Mesangial cell (primary cell): ENCODE measurements at places on chromosomes 1 and 21. TPM values are rescaled to one million over a fixed set of nuclear protein-coding genes. Genes with fewer than 3 reads are reported as not detected.

FCER1G gene
- 1.3 TPM in 1 of 2 replicates, not detected in the other for total RNA-seq

ARHGAP30 gene
- not detected in 2 replicates for total RNA-seq

OR2T29 gene
- total RNA-seq: not detected in 2 replicates

CHIA gene
- not detected in 2 replicates for total RNA-seq

ERICH3 gene
- total RNA-seq: not detected in 2 replicates

ECM1 gene
- total RNA-seq: 9.1 and 20.5 TPM in 2 replicates

PDIK1L gene
- 2.0 and 2.9 TPM in 2 replicates for total RNA-seq

RAP1GAP gene
- 2.6 and 36.0 TPM in 2 replicates for total RNA-seq

VSIG8 gene
- total RNA-seq: not detected in 2 replicates

GPA33 gene
- 0.13 TPM in 1 of 2 replicates, not detected in the other for total RNA-seq

LDLRAD1 gene
- total RNA-seq: not detected in 2 replicates

PTPRF gene
- total RNA-seq: 138 and 217 TPM in 2 replicates

RGS16 gene
- 0.16 and 0.38 TPM in 2 replicates for total RNA-seq

NUAK2 gene
- total RNA-seq: 30.1 and 34.1 TPM in 2 replicates

GOLT1A gene
- total RNA-seq: 0.38 TPM in 1 of 2 replicates, not detected in the other

TMEM269 gene
- total RNA-seq: 0.25 TPM in 1 of 2 replicates, not detected in the other

VANGL2 gene
- total RNA-seq: 7.3 and 13.2 TPM in 2 replicates

MAEL gene
- 0.13 and 0.49 TPM in 2 replicates for total RNA-seq

GBP1 gene
- total RNA-seq: 19.9 and 22.8 TPM in 2 replicates

HTR6 gene
- not detected in 2 replicates for total RNA-seq

TPM3 gene
- total RNA-seq: 114 and 387 TPM in 2 replicates

SLC1A7 gene
- total RNA-seq: not detected in 2 replicates

MAN1C1 gene
- total RNA-seq: 0.49 and 1.6 TPM in 2 replicates

LRRC3 gene
- 2.9 and 3.5 TPM in 2 replicates for total RNA-seq

TNFRSF25 gene
- total RNA-seq: 4.2 and 8.0 TPM in 2 replicates

LRRC71 gene
- total RNA-seq: not detected in 2 replicates

SPRR3 gene
- not detected in 2 replicates for total RNA-seq

LCE3D gene
- not detected in 2 replicates for total RNA-seq

DOCK7 gene
- 19.6 and 29.7 TPM in 2 replicates for total RNA-seq

SPATA45 gene
- total RNA-seq: not detected in 2 replicates

NCSTN gene
- 80.8 and 162 TPM in 2 replicates for total RNA-seq

RHBG gene
- total RNA-seq: not detected in 2 replicates

KAZN gene
- total RNA-seq: 3.6 and 11.0 TPM in 2 replicates

MCOLN2 gene
- 0.49 and 1.3 TPM in 2 replicates for total RNA-seq

KRTAP12-2 gene
- total RNA-seq: not detected in 2 replicates

OR2T33 gene
- total RNA-seq: 0.13 and 0.33 TPM in 2 replicates

DNASE2B gene
- 0.16 TPM in 1 of 2 replicates, not detected in the other for total RNA-seq
